Stimulated activated CD8-positive, alpha-beta memory T cell treated with anti-CD3 and anti-CD28 coated beads, Interleukin-7, amount 100 ng/mL, for 1 hour (primary cell): ENCODE measurements at places on chromosomes 2 and 18.

GRCh38 chr2:2560374-2561015, 229.4 kb upstream of the MYT1L start:
- no peak for DNase-seq

- no peak for DNase-seq
Measured at GRCh38 chr2:108069515-108070310, 83.4 kb downstream of the SLC5A7 start.

- DNase-seq = no peak
Measured at GRCh38 chr2:147542351-147542750, 302.5 kb upstream of the ACVR2A start.

DNA sequence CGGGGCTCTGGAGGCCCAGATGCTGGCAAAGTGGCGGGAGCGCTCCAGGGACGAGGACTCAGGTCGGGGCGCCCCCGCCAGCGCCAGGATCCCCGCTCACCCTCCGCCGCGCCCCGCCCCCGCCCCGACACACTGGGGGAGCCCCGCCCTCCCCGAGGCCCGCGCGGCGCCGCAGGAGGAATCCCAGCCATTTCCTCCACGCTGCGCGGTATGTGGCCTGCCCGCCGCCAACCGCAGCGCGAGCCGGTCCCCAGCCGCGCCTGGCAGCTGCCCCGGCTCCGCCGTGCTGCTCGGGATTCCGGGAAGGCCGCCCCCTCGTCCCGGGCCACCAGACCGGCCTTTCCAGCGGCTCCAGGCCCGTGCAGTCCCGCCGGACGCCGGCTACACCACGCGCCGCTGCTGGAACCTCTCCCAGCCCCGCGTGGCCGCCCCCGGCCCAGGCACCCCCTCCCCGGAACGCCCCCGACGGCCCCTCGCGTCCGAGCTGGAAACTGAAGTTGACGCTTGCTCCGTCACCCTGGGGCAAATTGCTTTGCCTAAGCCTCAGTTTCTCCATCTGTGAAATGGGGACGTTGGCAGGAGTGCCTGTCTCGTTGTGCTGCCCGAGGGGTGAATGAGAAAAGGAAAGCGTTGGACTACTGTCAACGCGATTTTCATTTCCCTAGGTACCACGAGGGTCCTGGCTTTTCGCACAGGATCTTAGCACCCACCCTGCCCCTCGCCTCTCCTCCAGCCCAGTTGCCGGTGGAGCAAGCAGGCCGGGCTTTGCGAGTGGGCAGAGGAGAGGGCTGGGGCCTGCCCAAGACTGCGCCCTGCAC, 53.6 kb downstream of the PKDCC start:
- DNase-seq = no peak

GRCh38 chr2:202406445-202406978, 30.4 kb downstream of the BMPR2 start:
- DNase-seq = no peak

- no peak for DNase-seq
Measured at GRCh38 chr2:222303045-222303827, 4.4 kb upstream of the PAX3 start.
